Activated CD4-positive, alpha-beta memory T cell treated with anti-CD3 and anti-CD28 coated beads for 36 hours (primary cell): ENCODE measurements at places on chromosomes 13 and 19. TPM values are rescaled to one million over a fixed set of nuclear protein-coding genes. Genes with fewer than 3 reads are reported as not detected.

DNA sequence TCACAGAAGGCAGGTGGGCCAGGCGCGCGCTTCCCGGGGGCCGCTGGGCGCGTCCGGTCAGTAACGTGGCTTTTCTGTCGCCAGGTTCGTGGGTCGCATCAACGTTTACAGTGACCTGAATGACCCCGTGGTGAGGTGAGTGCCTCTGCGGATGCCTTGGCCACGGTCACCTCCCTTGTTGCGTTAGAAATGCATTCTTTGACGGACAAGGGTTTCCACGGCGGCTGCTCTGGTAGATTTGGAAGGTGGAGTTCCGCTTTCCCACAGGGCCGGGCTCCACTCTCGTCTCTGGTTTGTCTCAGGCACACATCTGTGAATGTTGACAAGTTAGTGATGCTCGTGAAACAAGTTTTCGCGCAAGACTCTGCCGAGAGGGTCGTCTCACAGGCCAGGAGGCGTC lies 130.0 kb downstream of the ATP11A start:
- no peak for DNase-seq

Gene ZNF578
- 0.56 TPM for total RNA-seq

Gene RTBDN
- not detected for total RNA-seq

- DNase-seq: no peak
Measured at GRCh38 chr19:43738780-43739211, 16.0 kb downstream of the SMG9 start.

Gene ZNF480
- 4.1 TPM for total RNA-seq

DNA sequence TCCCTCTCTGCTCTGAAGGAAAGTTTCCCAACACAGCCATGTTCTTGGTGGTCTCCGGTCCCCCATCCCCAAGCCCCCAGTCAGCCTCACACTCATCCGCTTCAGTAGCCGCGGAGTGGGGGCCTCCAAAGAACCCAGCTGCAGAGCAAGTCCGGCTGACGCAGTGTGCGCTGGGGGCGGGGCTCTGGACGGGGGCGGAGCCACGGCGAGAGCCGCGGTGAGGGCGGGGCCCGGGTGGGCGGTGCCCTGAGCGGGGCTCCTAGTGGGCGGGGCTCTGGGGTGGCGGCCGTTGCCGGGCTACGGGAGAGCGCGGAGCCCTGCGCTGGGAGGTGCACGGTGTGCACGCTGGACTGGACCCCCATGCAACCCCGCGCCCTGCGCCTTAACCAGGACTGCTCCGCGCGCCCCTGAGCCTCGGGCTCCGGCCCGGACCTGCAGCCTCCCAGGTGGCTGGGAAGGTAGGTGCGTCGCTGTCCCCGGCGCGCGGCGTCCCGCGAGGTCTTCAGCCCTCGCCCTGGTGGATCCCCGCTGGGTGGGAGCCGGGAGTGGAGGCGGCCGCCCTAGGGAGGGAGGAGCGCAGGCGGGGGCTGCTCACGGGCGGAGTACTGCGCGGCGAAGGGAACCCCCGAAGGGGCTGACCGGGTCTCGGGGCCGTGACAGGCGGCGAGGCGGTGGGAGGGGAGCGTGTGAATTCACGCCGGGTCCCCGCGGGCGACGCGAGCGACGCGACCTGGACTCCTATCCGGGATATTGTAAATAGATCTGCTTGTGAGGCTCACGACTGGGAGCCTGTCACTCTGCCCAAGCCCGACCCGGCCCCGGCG lies 9.1 kb downstream of the TNFRSF19 start:
- DNase-seq: peak; percentile 94

Gene IZUMO1
- not detected for total RNA-seq

Gene PRRG2
- 0.85 TPM for total RNA-seq

GRCh38 chr13:108816375-108816774 lies 187.0 kb downstream of the MYO16 start:
- no peak for DNase-seq

DNA sequence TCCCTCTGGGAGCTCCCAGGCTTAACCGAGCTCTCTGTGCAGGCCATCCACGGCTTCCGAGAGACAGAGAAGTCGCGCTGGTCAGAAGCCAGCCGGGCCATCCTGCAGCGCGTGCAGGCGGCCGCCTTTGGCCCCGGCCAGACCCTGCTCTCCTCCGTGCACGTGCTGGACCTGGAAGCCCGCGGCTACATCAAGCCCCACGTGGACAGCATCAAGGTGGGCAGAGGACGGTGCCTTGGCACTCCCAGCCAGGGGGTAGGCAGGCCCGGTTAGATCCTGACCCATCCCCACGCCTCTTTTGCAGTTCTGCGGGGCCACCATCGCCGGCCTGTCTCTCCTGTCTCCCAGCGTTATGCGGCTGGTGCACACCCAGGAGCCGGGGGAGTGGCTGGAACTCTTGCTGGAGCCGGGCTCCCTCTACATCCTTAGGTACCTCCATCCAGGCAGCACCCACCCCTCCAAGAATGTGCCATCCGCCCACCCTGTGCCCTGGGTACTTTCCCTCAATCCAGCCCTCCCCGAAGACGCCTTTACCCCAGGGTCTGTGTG lies 1.5 kb downstream of the PSPN start:
- DNase-seq: no peak

DNA sequence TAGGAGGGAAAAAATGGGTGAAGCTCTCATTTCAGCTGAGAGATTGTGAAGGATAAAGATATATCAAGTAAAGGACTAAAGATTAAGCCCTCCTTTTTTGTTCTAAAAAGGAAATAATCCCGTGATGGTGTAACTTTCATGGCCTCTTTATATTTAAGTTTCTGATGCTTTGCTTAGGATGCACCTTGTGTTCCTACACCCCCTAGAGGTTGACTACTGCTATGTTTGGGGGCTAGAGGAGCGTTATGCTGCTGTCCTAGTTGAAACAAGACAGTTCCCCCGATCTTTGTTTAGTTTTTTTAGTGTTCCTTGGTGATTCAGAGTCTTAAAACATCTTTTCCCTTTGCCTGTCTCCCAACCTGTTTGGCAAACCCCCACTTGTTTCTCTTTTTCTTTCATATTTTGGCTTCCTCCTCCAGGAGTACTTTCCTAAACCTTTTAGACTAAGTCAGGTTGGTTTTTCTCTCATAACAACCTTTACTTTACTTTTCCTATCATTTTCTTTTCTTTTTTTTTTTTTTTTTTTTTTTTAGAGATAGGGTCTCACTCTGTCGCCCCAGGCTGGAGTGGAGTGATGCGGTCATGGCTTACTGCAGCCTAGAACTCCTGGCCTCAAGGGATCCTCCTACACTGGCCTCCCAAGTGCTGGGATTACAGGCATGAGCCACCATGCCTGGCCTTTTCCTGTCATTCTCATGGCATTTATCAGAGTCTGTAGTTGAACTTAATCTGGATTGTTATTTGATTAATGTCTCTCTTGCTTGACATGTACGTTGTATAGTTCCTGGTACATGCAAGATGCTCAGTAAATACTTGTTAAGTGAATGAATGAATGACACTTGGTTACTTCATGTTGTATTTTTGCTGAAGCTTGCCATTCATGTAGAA lies 2.8 kb downstream of the UBA2 start:
- DNase-seq: peak; percentile 42

Gene ZNF493
- 11.1 TPM for total RNA-seq

- DNase-seq: no peak
Measured at GRCh38 chr13:46866150-46866549, 30.7 kb downstream of the HTR2A start.

- DNase-seq: no peak
Measured at GRCh38 chr13:35964863-35965180, 166.4 kb downstream of the DCLK1 start.

GRCh38 chr13:20525144-20525600 lies 485 bp downstream of the CRYL1 start:
- peak; percentile 49 for DNase-seq

Gene MATK
- total RNA-seq: 24.4 TPM

- DNase-seq: peak; percentile 16
Measured at GRCh38 chr13:50893211-50893852, 16.3 kb upstream of the RNASEH2B start.

DNA sequence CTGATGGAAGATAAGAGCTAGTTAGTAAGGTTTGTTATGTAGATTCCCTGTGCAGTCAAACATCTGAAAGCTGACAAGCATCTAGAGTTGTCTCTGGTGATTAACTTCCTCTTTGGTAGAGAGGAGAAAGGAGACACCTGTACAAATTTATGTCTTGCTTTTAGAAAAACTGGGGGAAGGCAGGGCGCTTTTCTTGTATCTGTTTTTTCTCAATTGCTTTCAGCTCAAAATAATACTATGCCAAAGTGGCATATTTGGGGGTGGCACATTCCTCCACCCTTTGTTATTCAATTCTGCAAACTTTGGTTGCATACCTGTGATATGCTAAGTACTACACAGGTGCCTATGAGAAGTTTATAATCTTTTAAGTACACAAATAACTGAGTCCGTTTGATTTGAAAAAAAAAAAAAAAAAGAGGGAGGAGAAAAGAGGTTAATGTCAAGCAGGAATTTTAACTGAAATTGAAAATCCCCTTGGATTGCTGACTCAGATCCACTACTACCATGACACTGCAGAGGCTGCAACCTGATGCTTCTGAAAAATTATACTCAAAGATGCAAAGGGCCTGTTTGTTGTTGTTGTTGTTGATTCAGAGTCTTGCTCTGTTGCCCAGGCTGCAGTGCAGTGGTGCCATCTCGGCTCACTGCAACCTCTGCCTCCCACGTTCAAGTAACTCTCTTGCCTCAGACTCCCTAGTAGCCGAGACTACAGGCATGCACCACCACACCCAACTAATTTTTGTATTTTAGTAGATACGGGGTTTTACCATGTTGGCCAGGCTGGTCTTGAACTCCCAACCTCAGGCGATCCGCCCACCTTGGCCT lies 164.8 kb upstream of the NBEA start:
- DNase-seq: no peak

GRCh38 chr19:10334588-10335351 lies 1.4 kb upstream of the RAVER1 start:
- peak; percentile 71 for DNase-seq

- DNase-seq: peak; percentile 48
Measured at GRCh38 chr13:33644581-33645543, 173.1 kb upstream of the RFC3 start.

Gene NOVA2
- total RNA-seq: not detected

- no peak for DNase-seq
Measured at GRCh38 chr13:51501096-51501495, 48.3 kb upstream of the INTS6 start.

Gene TNNT1
- total RNA-seq: not detected

Gene ZNF780A
- 17.2 TPM for total RNA-seq

GRCh38 chr19:48295458-48295857 lies 25.6 kb downstream of the ZNF114 start:
- no peak for DNase-seq

DNA sequence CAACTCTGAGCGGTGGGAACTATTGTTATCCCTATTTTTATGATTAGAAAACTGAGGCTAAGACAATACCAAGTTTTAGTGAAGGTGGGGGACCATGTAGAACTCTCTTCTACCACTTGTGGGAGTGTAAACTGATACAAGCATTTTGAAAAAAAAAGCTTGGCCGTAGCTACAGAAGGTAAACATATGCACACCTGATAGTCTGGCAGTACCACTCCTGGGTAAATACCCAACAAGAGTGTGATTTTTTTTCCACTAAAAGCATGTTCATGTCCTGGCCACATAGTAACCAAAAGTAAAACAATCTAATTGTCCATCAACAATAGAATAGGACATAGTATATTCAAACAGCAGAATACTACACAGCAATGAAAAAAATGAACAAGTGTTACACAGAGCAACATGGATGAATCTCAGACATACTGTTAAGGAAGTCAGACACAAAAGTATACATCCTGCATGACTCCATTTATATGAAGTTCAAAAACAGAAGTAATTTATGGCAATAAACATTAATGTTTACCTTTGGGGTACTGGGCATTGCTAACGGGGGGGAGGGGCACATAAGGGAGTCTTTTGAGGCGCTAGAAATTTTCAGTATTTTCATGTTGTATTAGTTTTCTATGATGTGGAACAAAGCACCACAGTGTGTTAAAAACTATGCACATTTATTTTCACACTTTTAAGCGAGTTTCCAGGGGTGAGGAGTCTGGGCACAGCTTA lies 6.4 kb upstream of the SPATA13 start:
- no peak for DNase-seq

GRCh38 chr13:47206111-47206510 lies 309.3 kb upstream of the HTR2A start:
- DNase-seq: no peak

DNA sequence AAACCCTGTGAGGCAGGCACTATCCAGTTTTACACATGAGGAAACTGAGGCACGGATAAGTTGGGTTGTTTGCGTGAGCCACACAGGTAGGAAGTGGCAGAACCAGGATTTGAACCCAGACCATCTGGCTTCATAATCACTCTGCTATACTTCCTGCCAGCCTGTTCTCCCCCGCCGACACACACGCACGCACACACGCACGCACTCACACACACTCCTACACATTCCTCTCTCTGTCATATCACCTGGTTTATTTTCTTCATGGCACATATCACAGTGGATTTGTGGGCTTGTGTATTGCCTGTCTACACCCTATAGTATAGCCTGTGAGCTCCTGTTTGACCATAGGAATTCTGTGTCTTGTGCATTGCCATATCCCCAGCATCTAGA lies 140.0 kb downstream of the SIPA1L3 start:
- DNase-seq: peak; percentile 67
